Left lobe of liver (tissue), 2 donors: ENCODE measurements at places on chromosomes 13 and 19. TPM values are rescaled to one million over a fixed set of nuclear protein-coding genes. Genes with fewer than 3 reads are reported as not detected.

- DNase-seq = no peak
These were observed 6.2 kb downstream of the GPR4 start for GRCh38 chr19:45595814-45596213.

Gene ACP5
- 17.9 TPM for total RNA-seq

DNA sequence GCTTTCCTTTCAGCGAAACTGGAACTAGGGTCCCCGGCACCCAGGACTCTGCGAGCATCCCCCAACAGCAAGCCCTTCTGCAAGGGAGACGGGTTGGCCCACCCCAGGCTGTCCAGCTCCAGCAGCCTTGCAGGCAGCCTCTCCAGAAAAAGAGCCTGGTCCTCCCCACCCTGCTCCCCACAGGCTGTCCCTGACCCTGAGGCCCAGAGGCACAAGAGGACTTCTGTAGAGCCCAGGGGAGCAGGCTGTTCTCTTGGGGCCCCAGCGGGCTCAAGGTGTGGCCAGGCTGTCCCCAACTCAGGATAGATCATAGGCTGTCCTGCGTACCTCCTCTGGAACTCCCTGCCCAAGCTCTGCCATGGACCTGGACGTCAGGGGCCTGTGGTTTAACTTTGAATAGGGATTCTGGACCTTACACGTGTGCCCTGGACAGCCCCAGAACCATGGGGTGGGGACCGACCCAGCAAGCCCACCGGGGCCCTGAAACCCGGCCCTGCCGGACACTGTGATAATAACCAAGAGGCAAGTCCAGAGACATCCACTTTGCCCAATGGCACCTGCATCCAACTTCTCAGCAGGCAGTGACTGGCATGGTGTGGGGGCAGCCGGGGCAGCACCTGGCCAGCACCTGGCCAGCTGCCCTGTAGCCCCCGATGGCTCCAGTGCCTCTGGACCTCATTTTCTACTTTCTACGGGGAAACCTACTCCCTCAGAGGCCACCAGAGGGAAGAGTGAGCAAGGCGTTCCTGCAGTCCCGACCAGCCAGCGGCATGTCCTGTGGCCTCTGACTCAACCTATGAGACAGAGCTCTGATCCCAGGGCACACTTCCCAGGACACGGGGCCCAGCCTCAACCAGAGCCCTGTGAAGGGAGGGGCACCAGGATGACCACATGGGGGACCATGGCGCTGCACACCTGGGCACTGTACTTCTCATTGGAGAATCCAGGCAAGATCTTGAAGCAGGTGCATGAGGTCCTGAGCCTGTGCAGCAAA lies 50.9 kb upstream of the TPM4 start:
- no peak for DNase-seq

GRCh38 chr13:89920461-89920860 lies 1427.0 kb upstream of the MIR17HG start:
- no peak for DNase-seq

Gene VSTM2B
- not detected for total RNA-seq

DNA sequence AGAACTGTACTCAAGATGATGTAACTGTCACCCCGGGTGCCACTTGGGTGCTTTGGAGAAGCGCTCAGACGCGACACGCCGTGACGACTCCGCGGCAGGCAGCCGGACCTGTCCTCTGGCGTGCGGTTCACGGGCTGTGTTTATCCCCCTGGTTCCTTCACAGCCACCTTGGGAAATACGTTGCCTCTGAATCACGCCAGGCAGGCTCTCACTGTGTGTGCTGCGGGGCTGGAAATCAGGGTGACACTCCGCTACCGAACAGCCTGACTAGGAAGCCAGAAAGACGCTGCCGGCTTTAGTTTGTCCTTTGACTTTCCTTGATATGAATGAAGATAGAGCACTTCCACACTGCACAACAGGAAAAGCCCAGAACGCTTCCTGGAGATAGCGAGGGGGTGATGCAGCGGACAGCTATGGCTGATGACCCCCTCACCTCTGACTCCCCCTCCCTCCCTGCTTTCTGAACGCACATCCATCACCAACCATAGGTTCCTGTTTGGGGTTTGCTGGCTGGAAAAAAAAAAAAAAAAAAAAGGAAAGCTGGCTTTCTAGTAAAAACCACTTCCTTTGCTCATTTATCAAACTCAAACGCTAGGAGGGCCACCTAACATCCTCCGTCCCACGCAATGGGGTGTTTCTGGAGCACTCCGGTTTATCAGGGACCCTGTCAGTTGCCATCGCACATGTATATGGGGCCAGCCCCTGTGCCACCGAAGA lies 3.7 kb upstream of the GP6 start:
- no peak for DNase-seq

GRCh38 chr13:104253063-104253680 lies 1187.0 kb upstream of the SLC10A2 start:
- DNase-seq = no peak
